ENCODE measurements at places on chromosomes 5 and 9.
A peak's percentile ranks its signal among the peaks of the same experiment; 100 is the strongest.

GRCh38 chr9:22084336-22085035 lies 75.4 kb upstream of the CDKN2B start:
- no peak for DNase-seq

DNA sequence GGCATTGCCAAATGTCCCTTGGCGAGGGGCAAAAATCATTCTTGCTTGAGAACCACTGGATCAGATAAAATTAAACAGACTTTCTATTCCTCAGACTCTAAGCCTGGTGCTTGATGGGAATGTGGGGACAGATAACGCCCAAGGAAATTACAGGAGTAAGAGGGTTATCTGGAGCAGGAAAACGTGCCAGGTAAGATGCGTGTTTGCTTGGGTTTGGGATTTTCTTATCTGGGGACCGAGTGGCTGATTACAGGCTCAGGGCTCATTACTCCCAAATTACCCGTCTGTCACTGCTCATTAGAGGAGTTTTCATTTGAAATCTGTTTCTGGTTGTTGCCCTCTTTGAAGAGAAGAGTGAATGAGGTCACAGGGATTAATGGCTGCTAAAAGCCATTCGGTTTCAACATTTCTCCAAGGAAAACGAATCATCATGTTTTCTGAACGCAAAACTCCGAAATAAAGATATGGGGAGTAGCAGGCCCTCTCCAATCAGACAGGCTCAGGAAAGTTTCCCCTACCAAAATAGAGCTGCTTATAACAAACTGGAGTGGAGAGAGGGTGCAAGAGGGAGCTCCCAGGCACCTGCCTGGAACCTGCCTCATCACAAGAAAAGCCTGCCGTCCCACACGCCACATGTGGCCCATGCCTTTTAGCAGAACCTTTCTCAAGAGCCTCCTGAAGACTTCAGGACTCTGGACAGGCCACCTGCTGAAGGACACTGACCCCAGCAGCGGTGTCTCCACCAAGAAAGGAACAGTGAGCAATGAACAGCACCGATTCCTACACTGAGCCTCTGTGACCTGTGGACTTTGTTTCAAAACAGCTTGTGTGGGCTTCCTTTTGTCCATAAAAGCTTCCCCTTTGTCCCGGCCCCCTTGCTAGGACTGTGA lies 136.4 kb downstream of the ICE1 start:
- DNase-seq, result no peak

- DNase-seq, result no peak
These were observed 12.7 kb downstream of the ANKS6 start for GRCh38 chr9:98783518-98784226.

GRCh38 chr5:56301069-56301468 lies 67.9 kb upstream of the ANKRD55 start:
- no peak for DNase-seq

DNA sequence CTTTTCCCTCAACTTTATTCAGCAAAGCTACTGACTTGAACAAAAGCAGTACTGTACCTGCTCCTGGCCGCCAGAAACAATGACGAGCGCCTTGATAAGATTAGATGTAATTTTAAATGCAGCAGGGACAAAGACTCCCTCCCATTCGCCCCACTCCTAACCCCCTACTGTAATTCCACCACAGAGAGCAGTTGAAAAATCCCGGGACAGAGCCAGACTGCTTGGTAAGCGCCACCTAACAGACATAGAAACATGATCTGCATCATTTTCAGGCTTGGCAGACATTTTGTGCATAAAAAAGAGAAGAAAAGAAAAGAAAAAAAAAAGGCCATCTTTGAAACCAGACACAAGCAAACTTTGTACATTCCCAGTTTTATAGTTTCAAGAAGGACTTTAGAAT lies 81.9 kb downstream of the ISL1 start:
- no peak for DNase-seq

DNA sequence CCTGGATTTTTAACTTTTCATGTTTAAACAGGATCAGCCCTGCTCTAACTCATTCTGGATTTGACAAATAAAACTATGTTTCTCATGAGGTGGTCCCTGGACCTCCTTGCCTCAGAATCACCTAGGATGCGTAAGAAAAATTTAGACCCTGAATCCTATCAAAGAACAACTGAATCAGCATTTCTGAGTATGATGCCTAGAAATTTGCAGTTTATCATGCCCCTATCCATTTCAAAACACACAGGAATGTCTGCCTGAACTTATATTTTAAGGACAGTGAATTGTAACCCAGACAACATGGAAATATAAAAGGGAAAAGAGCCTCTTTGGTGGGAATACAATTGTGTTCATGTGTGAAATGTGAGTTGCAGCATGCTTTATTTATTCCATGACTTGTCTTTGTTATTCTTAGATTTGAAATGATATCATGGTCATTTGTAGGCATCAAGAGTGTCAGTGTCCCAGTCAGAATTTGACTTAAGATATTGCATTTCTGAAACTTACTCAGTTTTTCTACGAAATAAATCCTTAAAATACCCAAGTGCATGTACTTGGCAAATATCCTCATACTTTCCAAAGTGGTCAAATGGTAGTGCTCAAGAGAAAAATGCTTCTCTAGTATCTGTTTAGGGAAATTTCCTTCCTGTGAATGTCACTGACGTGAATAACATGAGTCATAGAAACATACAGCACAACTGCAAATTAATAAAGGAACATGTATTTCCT lies 144.3 kb downstream of the GIN1 start:
- no peak for DNase-seq

DNA sequence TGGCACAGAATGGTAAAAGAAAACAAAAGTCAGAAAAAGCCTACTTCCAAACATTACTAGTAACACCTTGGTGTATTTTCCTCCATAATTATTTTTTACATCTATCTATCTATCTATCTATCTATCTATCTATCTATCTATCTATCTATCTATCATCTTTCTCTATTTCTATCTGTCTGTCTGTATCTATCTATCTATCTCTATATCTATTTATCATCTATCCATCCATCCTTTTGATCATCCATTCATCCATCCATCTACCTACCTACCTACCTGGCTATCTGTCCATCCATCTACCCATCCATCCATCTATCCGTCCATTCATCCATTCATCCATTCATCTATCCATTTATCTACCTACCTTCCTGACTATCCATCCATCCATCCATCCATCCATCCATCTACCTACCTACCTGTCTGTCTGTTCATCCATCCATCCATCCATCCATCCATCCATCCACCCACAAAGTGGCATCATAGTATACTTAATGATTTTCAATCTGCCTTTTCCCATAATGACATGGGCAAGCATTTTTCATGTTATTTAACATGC lies 121.9 kb upstream of the NEK6 start:
- DNase-seq, result no peak

DNA sequence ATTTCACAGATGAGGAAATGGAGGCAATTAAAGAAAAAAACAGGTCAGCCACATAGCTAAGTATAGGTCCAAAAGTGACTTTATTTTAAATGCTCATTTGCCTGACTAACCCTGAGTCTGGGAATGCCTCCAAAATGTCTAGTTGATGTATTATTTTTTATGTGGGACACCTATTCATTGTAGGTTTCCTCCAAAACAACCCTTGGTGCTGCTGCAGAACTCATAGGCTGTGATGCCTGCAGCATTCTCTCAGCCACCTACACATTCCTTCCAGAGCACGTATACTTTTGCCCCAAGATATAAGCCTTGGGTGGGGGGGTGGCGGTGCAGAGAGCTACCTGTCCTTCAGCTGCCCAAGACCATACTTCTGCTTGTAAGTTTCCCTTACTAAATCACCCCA lies 77.4 kb downstream of the MSX2 start:
- no peak for DNase-seq

GRCh38 chr9:88363661-88364060 lies 24.6 kb upstream of the SPIN1 start:
- DNase-seq, result no peak

- DNase-seq, result no peak
These were observed 1.6 kb upstream of the TUT7 start for GRCh38 chr9:86355814-86356213.

- DNase-seq, result no peak
These were observed 138.6 kb downstream of the ARRDC3 start for GRCh38 chr5:91244380-91245073.

- DNase-seq, result no peak
These were observed 324.2 kb downstream of the MRPS30 start for GRCh38 chr5:45132972-45133371.

DNA sequence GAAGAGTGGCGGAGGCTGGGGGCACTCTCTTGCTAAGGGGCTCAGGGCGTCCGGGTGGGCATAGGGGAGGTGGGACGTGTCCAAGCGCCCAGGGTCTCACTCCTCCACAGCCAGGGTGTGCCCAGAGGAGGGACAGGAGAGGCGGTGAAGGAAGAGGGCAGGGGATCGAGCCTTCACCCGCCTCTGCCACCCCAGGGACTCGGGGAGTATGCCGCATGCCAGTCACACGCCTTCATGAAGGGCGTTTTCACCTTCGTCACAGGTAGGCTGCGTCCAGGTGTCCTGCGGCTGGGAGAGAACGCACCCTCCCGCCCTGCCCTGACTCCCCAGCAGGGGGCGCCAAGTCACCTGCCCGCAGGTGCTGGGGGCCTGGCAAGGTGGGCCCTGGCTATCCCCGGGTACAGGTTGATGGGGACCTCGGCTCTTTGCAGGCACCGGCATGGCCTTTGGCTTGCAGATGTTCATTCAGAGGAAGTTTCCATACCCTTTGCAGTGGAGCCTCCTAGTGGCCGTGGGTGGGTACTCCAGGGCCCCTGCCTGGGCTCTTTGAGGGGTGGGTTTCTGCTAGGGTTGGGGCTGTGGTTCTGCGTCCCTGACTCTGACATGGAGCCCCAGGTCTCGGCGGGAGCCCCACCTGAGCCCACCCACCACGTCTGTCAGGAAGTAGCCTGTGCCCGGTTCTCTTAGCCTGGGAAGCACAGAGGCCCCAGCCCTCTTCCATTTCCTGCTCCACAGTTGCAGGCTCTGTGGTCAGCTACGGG lies 552 bp downstream of the TMEM141 start:
- peak; percentile 52 for DNase-seq

DNA sequence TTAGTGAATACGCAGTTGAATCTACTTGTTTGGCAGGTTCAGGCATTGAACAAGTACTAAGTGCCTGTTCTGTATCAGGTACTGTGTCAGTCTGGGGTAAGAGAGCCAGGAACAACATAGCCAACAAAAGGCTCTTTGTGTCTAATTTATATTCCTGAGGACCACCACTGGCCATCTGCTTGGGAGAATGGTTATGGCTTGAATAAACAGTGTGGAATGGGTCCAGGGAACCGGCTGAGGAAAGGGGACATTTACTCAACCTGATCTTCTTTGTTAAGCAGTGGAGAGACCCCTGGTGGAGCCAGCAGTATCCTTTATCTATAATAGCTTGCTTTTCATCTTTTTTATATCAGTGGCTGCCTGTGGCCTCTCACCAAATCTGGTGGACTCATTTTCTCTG lies 38.6 kb downstream of the EXOSC2 start:
- no peak for DNase-seq

Data from stimulated activated CD4-positive, alpha-beta T cell treated with anti-CD3 and anti-CD28 coated beads, Interleukin-2, amount 100 ng/mL, for 4 hours (primary cell).